ENCODE measurements at places on chromosomes 7 and 10.

DNA sequence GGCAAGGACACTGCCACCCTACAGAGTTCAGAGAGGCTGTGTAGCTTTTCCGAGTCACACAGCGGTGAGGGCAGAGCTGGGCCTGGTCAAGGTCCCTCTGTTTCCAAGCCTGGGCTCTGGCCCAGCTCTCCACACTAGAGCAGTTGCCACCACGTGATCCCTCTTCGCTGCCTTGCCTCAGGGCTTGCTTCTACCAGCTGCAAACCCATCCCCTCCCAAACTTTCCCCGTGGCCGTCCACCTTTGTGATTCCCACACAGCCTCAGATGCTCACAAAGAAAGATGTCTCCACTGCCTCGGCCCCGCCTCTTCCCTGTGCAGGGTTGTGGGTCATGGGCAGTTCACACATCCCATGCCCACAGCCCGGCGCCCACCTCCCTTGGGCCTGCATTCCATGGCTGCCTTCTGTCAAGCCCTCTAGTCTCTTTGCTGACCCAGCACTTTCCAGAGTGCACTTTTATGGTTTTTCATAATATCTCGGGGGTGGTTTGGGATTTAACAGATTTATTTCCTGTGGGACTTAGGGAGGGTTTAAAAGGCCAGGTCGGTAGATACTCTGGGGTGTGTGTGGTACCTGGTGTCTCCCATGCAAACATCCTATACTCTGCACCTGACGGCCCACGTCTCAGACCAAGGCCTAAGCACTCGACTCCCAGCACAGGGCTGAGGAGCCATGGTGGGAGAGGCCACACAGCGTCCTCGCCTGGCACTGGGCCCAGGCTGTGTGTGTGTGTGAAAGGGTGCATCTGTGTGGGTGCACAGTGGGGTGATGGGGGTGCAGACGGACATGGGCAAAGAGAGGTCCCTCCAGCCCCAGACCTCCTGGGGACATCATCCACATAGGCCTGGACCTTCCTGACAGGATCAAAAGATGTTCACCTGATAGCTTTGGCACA, 59.6 kb downstream of the PKD1L1 start:
- DNase-seq: no peak

GRCh38 chr10:129851941-129852640, 112.0 kb downstream of the EBF3 start:
- no peak for DNase-seq

GRCh38 chr10:91389636-91390512, 20.3 kb upstream of the HECTD2 start:
- DNase-seq: no peak

DNA sequence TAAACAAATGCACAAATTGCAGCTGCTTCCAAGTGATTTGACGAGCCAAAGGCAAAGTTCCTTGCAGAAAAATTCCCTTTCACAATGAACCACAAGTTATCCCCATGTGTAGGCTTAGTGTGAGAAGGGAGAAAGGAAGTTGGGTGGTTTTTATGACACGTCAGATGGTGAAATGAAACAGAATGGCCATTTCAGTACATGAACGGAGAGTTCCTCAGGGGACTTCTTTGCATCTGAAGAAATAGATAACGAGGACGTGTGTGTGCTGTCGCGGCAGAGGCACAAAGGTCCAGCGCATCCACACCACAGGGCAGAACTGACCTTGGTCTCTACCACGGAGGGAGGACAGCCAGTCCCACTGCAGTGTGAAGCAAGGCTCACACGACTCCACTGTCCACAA, 135.9 kb downstream of the PAXIP1 start:
- DNase-seq: no peak

DNA sequence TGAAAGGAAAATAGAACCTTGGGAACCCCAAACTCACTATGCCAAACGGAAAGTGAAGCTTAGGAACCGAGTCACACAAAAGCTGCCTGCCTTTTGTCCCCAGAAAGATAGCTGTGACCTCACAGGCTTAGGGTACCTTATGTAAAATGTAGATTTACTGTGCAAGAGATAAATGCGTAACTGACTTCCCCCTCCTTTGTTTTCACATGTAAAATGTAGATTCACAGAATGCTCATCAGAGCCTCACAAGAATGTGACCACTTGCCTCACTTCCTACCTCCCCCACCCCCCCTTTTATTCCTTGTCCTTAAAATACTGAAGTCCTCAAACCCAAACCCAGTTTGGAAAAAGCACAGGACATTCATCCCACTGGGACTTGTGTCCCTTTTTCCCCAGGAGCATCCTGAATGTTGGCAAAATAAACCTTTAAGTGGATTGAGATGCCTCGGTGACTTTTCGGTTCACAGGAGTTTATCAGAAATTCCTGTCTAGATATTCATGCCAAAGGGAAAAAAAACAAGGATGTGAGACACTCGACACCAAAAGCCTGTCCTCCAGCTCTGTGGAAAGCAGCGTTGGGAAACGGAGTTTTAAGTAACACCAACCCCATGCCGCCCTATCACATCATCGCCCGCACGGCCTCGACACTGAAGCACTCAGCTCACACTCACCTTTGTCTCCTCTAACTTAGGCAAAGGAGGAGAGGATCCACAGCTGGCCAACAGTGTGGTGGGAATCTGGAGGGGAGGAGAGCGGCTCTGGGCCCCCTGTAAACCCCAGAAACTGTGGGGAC, 45.9 kb downstream of the SVIL start:
- DNase-seq: no peak

DNA sequence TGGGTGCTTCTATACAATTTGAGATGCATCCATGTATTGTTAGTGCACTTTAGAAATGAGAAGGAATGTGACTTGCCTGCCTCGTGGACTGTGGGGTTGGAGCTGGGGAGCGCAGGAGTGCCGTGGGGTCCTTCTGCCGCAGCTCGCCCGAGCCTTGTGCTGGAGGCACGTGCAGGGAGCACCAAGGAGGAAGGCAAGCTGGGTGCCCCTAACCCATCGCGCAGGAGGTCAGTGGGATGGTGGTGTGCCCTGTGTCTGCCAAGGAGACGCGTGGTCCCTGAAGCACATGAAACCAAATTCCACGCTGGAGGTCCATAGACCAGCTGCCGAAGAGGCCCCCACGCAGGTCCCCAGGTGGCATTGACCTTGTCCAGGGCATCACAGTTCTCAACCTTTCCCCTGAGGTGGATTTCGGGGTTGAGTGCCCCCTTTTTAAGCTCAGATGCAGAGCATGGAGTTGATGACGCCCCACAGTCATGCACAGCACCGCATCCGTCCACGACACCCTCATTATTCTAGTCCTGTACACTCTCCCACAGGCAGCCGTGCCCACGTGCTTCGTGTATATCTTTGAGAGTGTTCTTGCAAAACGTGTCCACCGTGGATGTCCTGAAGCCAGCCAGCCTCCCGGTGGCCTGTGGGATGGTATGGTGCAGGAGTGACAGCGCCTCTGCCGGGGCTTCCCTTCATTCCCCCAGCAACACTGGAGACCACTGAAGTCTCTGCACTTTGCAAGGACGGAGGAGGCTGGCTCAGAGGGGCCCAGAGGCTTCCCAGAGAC, 35.5 kb downstream of the FKBP6 start:
- DNase-seq: no peak

GRCh38 chr10:116398224-116398623, 29.4 kb upstream of the PNLIPRP3 start:
- DNase-seq: no peak

- DNase-seq: no peak
Measured at GRCh38 chr7:83976302-83976701, 218.3 kb downstream of the SEMA3A start.

- DNase-seq: no peak
Measured at GRCh38 chr10:970311-971149, 17.7 kb upstream of the GTPBP4 start.

DNA sequence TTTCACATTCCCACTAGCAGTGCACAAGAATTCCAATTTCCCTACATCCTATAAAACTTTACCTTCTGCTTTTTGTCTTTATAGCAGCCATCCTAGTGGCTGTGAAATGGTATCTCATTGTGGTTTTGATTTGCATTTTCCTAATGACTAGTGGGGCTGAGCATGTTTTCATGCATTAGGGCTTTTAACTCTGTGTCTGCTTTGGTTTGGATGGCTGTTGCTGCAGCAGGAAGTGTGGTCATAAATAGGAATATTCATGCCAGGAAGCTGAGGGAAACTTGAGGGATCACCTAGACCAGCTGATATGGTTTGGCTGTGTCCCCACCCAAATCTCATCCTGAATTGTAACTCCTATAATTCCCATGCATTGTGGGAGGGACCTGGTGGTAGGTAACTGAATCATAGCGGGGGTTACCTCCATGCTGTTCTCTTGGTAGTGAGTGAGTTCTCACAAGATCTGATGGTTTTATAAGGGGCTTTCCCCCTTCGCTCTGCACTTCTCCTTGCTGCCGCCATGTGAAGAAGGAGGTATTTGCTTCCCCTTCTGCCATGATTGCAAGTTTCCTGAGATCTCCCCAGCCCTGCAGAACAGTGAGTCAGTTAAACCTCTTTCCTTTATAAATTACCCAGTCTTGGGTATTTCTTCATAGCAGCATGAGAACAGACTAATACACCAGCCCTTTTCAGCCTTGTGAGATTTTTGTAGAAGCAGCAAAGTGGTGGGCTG, 181.8 kb upstream of the PITRM1 start:
- DNase-seq: no peak

- DNase-seq: no peak
Measured at GRCh38 chr7:34761206-34761605, 103.2 kb downstream of the NPSR1 start.

GRCh38 chr7:29882481-29882880, 76.2 kb downstream of the WIPF3 start:
- DNase-seq: no peak

DNA sequence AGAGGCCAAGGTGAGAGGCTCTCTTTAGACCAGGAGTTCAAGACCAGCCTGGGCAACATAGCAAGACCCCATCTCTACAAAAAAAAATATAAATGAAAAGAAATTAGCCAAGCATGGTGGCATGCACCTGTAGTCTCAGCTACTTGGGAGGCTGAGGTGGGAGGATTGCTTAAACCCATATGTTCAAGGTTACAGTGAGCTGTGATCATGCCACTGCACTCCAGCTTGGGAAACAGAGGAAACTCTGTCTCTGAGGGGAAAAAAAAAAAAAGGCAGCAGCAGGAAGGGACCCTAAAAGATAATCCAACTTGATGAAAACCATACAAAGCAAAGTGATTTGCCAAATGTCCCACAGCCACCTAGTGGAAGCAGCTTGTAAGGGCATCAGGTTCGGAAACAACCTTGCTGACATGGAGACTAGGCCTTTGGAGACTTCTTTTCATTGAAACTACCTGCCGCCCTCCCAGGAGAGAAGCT, 15.6 kb upstream of the PBLD start:
- DNase-seq: peak; percentile 9

GRCh38 chr7:12896316-12896715, 208.9 kb downstream of the ARL4A start:
- DNase-seq: no peak

DNA sequence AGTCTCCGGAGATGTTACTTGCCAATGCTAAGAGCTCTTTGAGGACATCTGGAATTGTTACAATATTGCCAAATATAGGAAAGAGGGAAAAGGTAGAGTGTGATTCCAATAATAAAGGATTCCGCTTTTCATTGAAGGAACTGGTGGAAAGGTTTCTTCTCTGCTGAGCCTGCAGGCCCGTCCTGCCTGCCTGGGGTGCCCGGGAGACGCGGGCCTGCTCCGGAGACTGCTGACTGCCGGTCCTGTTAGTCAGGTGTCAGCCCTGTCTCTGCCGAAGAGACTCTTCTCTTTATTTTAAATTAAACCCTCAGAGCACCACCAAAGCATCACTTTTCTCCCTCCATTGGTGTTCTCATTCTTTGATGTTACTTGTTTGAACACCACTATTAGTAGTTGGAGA, 2.2 kb downstream of the EGFR start:
- no peak for DNase-seq

DNA sequence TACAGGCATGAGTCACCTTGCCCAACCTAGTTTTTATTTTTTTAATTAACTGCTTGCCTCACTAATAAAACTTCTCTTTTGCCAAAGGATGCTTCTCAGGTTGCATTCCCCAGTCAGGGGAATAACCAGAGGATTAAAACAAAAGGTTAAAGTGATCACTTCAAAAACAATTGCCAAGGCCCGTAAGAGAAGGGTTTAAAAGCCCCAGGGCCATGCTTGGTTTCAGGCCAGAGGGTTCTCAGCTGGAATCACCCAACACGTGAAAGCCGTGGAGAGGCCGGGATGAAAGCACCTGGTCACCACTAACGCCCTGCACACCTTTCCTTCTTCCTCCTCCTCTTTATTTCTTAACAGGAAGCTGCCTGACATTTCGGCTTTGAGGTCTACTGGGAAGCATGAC, 587.5 kb downstream of the PTPRN2 start:
- no peak for DNase-seq

- DNase-seq: no peak
Measured at GRCh38 chr7:85217085-85217484, 30.2 kb upstream of the SEMA3D start.

GRCh38 chr7:151255390-151255789, 6.9 kb upstream of the SMARCD3 start:
- DNase-seq: no peak

GRCh38 chr10:62540389-62540788, 166.2 kb downstream of the ZNF365 start:
- DNase-seq: no peak

- no peak for DNase-seq
Measured at GRCh38 chr10:124321433-124322089, 97.2 kb downstream of the OAT start.

DNA sequence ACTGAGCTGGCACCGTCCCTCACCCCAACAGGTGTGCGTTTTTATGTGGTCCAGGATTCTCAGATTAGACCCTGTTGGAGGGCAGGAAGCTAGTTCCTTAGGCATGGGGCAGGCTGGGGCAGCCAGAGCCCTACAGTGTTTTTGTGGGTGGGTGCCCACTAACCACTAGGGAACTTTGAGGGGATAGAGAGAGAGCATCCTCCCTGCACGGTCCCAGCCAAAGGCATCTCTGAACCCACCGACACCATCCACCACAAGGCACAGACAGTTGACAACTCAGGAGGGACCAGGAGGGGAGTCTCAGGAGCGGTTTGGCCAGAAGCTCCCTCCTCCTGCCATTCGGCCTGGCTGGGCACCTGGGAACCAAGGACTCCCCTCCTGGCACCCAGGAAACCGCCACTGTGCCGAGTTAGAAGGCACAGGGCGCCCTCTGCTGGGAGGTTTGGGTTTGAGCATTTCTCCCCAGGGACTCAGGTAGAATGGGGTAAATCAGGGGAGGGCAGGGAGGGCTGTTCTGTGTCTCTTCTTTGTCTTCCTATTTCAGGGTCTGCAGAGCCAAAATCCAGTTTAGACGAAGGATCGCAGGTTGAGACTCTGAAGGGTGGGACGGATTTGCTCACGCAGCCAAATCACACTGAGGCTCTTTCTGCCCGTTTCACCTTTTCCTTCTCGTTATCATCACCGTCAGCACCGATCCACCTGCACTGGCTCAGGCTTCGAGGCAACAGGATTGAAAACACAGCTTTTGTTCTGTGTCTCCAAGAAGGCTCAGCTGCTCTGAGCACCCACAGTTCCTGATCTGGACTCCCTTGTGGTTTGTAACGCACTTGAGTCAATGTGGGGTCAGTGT, 84.8 kb upstream of the COL13A1 start:
- peak; percentile 9 for DNase-seq

GRCh38 chr10:72790216-72790990, 98.5 kb downstream of the MCU start:
- no peak for DNase-seq
